ENCODE measurements at places on chromosomes 3 and 15.

DNA sequence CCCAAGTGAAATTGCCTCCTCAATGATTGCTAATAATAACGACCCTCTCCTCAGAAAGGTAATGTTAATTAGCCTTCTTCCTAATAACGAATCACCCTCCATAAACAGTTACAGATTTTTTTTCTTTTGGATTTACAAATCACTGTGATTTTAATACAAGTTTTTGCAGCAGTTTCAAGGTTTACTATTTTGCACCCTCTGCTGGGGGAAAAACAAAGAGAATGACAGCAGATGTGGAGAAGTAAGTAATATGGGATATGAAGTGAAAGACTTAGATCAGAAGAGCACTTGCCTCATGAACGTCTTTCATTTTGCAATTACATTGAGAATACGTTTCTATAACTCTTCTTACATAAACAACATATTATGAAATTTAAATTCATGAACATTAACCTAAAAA is 16.1 kb upstream of the CNTN3 start:
- DNase-seq: no peak

DNA sequence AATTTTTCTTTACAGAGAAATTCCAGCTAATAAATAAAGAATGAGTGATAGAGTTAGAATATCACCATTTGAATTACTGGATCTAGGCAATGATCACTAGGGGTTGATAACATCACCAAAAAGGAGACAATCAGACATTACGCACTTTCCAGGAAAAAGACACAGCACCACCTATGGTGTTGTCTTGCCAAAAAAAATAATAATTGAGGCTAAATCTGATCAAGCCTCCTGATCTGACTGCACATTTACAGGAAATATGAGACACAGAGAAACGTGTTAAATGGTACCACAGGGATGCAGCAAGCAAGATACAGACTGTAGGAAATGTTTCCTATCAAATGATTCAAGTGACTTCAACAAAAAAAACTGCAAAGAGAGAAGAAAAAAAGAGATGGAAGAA is 92.8 kb downstream of the EOMES start:
- DNase-seq: no peak

GRCh38 chr3:133944181-133944580 is 48.5 kb upstream of the RAB6B start:
- no peak for DNase-seq

DNA sequence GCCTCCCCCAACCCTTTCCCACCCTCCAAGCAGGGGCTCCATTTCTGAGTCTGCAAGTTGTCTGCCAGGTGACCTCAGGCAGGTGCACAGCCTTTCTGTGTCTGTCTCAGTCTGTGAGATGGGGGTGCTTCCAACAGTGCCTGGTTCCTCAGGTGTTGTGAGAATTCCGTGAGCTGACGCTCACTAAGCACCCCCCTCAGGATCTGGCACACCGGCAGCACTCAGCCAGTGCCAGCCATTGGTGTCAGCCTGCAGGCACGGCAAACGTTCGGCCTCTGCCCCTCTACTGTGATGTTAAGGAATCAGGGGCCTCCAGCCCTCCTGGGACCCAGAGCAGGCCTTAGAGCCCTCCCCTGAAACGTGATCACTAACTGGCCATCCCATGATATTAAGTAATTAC is 2.4 kb downstream of the KLF15 start:
- DNase-seq: no peak

GRCh38 chr3:28328188-28329151 is 20.1 kb upstream of the ZCWPW2 start:
- DNase-seq: no peak

- no peak for DNase-seq
Observed at GRCh38 chr15:74791667-74792066, 9.8 kb downstream of the CSK start.

GRCh38 chr3:14224895-14225294 is 46.3 kb downstream of the LSM3 start:
- no peak for DNase-seq

DNA sequence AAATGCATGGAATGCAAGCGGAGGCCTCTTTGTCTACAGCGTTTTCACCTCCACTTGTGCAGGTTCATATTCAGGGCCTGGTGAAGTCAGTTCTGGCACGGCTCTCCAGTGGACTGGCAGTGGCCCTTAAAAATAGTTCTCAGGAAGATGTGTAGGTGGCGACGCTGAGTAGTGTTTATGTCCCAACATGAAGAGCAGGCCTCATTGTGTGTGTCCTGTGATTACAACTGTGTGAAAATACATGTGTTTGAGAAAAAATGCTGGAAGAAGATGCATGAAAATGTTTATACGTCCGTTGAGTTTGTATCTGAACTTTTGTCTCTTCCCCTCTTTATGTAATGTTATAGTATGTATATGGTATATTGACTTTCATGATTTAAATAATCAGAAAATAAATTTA is 7.2 kb downstream of the LIPC start:
- DNase-seq: no peak
